WERI-Rb-1 (cell line): ENCODE measurements at places on chromosomes 16 and 17.

DNA sequence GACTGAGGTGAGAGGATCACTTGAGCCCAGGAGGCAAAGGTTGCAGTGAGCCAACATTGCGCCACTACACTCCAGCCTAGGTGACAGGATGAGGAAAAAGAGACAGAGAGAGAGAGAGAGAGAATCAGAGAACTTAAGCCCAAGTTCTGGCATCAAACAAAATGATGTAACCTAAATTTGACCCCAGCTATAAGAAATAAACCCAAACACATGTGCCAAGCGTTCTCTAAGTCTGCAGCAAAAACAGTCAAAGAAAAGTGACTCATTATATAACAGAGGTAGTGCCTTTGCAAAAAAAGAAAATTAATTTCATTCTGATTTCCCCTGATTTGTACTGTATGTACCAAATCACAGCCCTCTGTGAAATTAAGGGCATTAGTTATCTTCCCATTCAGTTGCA, 89.5 kb downstream of the CDH11 start:
- DNase-seq: no peak

GRCh38 chr17:48542698-48543106, 2.2 kb downstream of the HOXB2 start:
- no peak for DNase-seq

- DNase-seq: no peak
Observed at GRCh38 chr17:20073055-20073979, 64.2 kb downstream of the SPECC1 start.

- no peak for DNase-seq
Observed at GRCh38 chr17:45225051-45225700, 3.5 kb downstream of the FMNL1 start.

GRCh38 chr17:5562661-5563360, 21.5 kb downstream of the NLRP1 start:
- DNase-seq: no peak

GRCh38 chr17:21285164-21286065, 904 bp downstream of the MAP2K3 start:
- DNase-seq: no peak

DNA sequence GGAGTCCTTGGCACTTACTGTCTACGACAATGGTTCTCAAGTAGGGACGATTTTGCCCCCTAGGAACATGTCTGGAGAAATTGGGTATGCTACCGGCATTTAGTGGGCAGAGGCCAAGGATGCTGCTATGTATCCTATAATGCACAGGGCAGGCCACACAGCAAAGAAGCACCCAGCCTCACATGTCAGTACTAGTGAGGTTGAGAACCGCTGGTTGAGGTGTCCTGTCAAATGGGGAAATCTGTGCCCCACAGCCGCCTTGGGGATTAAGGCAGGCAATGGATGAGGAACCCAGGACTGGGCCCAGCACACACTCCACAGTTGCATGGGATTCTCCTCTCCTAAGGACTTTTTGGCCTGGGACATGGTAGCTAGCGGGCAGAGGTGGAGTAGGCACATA, 86.7 kb upstream of the TOB1 start:
- no peak for DNase-seq

DNA sequence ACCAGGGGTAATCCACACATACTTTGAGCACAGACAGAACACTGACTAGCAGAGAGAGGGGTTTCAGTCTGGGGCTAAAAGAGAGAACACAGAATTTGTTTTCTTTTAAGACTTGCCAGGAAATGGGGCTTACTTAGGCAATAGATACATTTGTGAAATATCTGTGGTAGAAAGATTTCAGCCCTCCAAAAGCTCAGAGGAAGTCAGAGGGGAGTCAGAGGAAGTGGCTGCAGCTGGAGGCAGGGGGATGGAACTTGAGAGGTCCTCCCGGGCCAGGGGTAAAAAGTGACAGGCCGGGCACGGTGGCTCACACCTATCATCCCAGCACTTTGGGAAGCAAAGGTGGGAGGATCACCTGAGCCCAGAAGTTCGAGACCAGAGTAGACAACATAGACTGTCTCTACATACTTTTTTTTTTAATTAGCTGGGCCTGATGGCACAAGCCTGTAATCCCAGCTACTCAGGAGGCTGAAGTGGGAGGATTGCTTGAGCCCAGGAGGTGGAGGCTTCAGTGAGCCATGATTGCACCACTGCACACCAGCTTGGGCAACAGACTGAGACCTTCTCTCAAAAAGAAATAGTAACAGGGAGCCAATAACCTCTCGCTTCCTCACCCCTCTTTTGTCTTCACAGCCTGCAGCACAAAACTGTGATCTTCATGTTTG, 49.9 kb downstream of the NLRC5 start:
- no peak for DNase-seq

- DNase-seq: no peak
Observed at GRCh38 chr16:12515346-12515745, 288.3 kb downstream of the CPPED1 start.

DNA sequence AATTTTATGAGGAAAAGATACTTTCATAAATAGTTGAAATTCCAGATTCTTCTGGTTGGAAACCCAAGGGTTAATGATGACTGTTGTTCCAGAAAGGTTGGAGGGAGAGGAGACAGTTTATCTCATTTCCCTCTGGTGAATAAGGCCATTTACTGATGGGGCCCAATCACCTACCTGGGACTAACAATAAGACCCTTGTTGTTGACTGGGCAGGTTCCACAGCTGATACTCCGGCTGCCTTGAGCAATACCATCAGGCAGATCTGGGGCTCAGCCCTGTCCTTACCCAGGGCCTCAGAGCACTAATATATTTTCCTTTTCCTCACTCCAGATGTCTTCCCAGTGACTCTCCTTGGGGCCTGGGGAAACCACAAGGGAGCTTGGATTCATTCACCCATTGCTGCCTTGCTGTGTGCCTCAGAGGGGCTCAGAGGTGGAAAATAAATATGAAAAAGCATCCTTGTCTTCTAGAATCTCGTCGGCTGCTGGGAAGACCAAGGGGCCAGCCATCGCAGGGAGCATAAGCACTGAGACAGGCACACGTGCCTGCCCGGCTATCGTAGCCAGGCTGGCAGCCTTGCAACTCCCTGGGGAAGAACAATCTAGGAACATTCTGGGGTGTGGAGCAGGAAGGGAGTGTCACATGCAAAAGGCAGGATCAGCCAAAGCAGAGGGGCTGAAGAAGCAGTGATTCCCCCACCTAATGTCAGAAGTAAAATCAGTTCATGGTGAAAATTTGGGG, 54.4 kb downstream of the MPRIP start:
- no peak for DNase-seq

- no peak for DNase-seq
Observed at GRCh38 chr17:4598776-4599504, 14.6 kb downstream of the SMTNL2 start.

- peak; percentile 64 for DNase-seq
Observed at GRCh38 chr16:86761111-86762031, 183.0 kb downstream of the FOXL1 start.

DNA sequence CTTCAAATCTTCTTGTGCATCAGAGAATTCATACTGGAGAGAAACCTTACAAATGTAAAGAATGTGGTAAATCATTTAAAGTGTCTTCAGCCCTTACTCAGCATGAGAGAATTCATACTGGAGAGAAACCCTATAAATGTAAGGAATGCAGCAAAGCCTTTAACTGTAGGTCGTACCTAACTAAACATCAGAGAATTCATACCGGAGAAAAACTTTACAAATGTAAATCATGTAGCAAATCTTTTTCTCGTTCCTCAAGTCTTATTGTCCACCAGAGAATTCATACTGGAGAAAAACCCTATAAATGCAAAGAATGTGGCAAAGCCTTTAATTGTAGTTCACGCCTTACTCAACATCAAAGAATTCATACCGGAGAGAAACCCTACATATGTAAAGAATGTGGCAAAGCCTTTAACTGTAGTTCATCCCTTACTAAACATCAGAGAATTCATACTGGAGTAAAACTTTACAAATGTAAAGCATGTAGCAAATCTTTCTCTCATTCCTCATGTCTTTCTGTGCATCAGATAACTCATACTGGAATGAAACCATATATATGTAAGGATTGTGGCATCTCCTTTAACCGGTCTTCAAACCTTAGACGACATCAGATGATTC, 118.5 kb upstream of the ZNF267 start:
- DNase-seq: no peak

- DNase-seq: no peak
Observed at GRCh38 chr17:67629971-67630320, 87.8 kb upstream of the NOL11 start.

- DNase-seq: no peak
Observed at GRCh38 chr16:58584831-58585505, 44.7 kb downstream of the CNOT1 start.

DNA sequence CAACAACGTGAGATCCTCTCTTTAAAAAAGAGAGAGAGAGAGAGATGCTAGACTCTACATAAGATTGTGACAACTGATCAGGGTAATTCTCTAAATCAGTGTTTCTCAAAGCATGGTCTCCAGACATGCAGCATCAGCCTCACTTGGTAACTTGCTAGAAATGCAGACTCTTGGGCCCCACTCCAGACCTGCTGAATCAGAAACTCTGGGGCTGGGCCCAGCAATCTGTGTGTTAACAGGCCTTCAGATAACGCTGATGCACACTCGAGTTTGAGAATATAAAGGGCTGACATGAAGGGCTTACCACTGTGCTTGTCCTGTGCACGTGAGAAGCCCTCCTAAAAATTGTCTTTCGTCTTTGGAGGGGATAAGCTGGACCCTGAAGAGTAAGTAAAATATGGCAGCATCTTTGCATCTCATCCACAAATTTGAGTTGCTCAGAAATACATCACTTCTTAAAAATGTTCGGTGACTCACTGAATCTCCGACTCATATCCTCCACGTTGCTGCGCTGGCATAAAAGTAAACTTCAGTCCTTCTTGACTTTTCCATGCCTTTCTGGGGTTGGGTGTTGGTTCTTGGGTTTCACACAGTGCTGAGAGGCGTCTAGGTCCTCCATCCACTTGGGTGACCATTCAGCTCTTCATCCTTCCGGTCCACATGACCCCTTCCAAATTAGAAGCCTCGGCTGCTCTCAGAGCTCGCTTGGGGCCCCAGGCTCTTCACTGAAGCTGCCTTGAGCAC, 26.1 kb upstream of the KDM8 start:
- no peak for DNase-seq

DNA sequence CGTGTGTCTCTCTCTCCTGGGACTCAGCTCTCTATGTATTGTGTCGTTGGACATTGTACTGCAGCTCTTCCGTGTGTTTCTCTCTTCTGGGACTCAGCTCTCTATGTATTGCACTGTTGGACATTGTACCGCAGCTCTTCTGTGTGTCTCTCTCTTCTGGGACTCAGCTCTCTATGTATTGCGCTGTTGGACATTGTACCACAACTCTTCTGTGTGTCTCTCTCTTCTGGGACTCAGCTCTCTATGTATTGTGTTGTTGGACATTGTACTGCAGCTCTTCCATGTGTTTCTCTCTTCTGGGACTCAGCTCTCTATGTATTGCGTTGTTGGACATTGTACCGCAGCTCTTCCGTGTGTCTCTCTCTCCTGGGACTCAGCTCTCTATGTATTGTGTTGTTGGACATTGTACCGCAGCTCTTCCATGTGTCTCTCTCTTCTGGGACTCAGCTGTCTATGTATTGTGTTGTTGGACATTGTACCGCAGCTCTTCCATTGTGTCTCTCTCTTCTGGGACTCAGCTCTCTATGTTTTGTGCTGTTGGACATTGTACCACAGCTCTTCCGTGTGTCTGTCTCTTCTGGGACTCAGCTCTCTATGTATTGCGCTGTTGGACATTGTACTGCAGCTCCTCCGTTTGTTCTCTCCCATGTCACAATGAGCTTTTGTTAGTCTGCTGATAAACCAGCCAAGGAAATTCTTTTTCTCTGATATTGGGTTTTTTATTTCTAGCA, 84.8 kb downstream of the RPTOR start:
- DNase-seq: no peak

GRCh38 chr17:61419496-61420046, 19.9 kb downstream of the TBX2 start:
- DNase-seq: no peak

DNA sequence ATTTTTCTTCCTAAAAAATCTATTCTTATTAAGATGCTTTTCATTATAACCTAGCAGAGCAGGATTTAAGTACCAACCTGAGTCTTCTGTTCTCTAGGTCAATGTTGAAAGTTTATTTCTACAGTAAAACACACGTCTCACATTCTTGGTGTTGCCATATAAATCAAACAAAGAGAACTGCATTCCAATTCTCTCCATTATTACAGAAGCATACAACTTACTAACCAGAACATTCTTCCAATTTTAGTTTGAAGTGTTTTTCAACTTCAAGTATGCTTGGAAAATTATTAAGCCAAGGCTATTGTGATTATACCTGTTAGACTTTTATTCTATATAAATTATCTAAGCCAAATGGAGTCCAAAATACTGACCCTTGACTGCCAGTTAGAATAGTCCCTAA, 110.4 kb upstream of the PMFBP1 start:
- no peak for DNase-seq

DNA sequence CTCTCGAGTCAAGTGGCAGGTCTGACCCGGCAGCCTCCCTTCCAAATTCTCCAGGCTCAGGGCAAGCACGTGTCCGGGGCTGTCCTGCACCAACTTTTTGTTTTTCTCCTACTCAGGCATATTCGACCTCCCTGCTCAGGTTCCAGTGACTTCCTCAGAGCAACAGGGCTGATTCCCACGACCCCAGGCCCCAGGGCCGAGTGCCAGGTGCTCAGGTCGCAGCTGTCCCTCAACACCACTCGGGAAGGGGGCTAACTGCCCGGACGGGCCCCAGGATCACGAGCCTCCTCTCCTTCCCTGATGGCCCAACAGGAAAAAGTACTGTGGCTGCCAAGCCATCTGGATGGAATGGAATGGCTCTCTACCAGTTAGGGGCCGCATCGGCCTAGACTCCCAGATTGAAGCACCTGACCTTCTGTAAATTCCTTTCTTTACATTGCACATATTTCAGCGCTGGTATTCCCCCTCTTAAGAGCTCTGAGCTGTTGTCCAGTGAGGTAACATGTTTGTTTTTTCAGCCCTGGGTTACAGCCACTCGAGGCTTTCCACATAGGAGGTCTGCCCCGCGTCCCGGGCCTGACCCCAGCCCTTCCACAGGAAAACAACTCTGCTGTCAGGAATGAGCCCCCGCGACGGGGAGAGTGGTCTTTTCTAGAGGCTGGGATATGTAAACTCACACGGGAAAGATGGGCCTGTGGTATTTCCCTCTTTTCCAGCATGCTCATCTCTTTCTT, 25.0 kb downstream of the NXN start:
- DNase-seq: no peak

DNA sequence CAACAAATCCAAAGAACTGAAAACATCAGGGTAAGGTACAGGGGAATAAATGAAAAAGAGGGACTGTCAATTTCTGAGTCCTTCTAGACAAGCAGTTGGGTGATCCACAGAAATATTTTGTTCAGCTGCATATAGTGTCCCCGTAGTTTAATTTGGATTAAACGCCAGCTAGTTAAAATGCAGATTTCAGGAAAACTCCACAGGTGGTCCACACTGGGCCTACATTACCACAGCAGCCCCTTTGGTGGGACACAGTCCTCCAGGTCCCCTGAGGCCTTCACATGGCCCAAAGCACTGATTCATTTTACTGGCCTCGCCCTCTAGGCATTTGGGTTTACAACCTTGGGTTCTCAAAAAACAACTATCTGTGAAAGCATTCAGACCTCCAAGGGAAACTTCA, 4.6 kb downstream of the ARHGAP17 start:
- no peak for DNase-seq
